ENCODE measurements at places on chromosomes 2 and 18.

- no peak for DNase-seq
Measured at GRCh38 chr2:195636890-195637289, 20.1 kb upstream of the SLC39A10 start.

- no peak for DNase-seq
Measured at GRCh38 chr18:45379903-45380302, 235.4 kb upstream of the SLC14A2 start.

- DNase-seq = no peak
Measured at GRCh38 chr2:209458008-209458979, 34.4 kb downstream of the MAP2 start.

DNA sequence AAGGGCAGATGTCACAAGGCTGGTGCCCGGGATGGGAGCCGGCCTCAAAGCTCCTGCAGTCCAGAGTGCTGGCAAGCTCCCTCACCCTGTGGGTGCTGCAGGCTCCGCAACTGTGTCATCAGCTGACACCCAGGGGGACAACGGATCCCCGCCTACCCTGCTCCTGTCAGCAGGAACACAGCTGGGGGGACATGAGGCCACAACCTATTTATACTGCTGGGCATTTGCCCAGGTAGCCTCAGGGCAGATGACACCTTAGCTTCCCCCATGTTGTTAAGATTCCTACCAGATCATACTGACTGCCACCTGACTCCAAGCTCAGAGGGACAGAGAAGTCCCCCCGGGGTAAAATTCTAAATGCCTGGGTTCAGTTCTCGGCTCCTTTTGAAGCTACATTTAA is 1.2 kb downstream of the ANKRD23 start:
- no peak for DNase-seq

DNA sequence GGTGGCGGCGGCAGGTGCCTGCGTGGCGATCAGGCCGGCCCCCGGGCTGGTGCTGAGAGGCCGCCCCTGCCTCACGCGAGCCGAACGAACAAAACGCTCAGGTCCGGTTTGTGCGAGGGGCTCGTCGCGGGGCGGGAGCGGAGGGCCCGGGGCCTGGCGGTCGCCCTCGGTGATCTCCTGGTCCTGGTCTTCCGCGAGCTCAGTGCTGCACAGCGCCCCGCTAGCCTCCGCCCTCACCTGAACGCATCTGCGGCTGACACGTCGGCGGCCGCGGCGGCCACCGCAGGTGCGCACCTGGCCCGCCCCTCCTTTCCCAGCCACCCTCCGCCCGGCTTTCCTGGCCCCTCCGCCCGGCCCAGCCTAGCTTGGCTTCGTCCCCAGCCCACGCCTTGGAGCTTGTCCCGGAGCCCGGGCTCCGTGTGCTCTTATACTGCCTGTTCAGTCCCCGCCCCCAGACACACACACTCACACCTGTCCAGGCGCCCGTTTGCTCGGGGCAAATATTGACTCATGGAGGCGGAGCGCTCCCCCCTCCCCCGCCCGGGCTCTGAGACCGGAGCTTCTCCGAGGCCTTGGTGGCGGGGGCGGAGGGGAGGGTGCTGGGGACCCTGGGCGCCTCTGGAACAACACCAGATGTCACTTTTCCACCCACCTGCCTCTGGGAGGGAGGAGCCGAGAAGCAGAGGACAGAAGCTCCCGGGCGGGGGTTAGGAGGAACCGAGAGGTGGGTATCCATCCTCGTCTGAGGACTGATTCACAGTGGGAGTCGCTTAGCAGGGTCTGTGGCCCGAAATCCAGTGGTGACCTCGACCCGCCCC is 8.6 kb upstream of the CRYBA2 start:
- peak; percentile 92 for DNase-seq

Data from NCI-H2081 treated with DMSO at 0.1 percent for 48 hours (cell line).